Lower lobe of right lung (tissue), 2 donors: ENCODE measurements at places on chromosomes 4 and X. TPM values are rescaled to one million over a fixed set of nuclear protein-coding genes. Genes with fewer than 3 reads are reported as not detected.

GABRG1 gene
- not detected for total RNA-seq

DMRTC1 gene
- total RNA-seq: not detected

WDR17 gene
- 5.6 TPM for total RNA-seq

- no peak overlapping the region for H3K4me3 ChIP-seq
- H3K27me3 ChIP-seq: no peaks in the 10 kb centered on the region
- H3K27ac ChIP-seq: no peak overlapping the region
- H3K4me1 ChIP-seq: no peaks in the 10 kb centered on the region
Measured at GRCh38 chrX:8604131-8604530, 127.8 kb downstream of the ANOS1 start.

GRCh38 chr4:22574880-22575279 lies 59.0 kb upstream of the ADGRA3 start:
- H3K4me1 ChIP-seq: peaks cover 6% of the 10 kb centered on the region
- no peak overlapping the region for H3K4me3 ChIP-seq
- DNase-seq: no peak

DNA sequence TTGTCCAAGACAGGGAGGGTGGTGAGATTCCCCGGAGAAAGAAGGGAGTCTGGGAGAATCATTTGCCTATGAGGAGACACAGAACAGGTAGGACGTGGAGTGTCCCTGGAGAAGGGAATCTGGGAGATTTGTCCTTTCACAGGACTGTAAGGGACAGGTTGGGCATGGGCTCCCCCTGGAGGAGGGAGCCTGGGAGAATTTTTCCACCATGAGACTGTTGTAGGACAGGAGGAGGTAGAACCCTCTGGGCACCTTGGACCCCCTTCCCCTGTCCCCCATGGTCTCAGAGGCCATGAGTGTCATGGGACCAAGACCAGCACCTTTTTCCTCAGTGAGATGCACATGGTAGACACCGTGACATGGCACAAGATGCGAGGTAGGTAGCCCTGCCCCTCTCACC lies 2.8 kb downstream of the PORCN start:
- H3K4me3 ChIP-seq: no peak overlapping the region
- no peaks in the 10 kb centered on the region for H3K4me1 ChIP-seq

DNA sequence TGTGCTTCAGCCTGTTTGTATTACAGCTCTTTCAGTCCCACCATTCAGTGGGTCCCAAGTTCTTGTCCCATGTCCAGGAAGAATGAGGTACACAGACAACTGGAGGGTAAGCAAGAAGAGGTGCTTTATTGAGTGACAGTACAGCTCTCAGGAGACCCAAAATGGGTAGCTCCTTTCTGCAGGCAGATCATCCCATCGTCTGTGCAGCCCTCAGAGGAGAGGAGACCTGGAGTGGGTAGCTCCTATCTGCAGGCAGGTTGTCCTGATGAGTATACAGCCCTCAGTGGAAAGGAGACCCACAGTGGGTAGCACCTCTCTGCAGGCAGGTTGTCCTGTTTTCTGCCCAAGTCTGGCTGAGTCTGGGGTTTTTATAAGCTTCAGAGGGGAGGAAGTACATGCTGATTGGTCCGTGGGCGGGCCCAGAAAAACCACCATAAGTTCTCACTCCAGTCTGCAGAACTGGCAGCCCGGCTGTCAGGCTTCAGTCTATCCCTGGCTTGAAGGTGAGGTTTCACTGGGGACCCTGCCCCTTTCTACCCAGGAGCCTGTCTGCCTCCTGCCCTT lies 18.0 kb downstream of the GRK4 start:
- no peak overlapping the region for H3K27ac ChIP-seq
- no peaks in the 10 kb centered on the region for H3K36me3 ChIP-seq

DNA sequence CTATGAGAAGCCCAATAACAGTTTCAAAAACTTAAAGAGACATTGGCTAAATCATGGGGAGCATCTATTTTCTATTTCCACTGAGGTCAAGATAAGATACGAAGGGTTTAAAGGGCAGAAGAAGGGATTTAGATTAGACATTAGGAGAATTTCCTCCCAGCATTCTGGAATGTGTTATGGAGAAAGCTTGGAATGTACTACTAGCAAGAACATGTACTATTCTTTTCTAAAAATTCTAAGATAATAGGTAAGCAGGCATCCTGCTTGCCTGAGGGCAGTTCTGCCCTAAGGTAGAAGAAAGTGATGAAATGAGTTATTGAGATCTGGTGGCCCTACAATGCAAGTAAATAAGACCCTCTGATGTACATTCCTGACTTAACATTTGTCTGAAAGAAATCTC lies 279.2 kb downstream of the NR3C2 start:
- no peak overlapping the region for H3K4me3 ChIP-seq
- H3K36me3 ChIP-seq: no peaks in the 10 kb centered on the region
- no peak overlapping the region for H3K27ac ChIP-seq
- H3K27me3 ChIP-seq: no peaks in the 10 kb centered on the region
- no peak for DNase-seq

- no peaks in the 10 kb centered on the region for H3K36me3 ChIP-seq
- no peak overlapping the region for H3K4me3 ChIP-seq
- H3K4me1 ChIP-seq: no peaks in the 10 kb centered on the region
- H3K27ac ChIP-seq: no peak overlapping the region
- H3K27me3 ChIP-seq: no peaks in the 10 kb centered on the region
Measured at GRCh38 chrX:111447298-111447697, 35.3 kb upstream of the DCX start.

GRCh38 chr4:22315628-22316027 lies 200.2 kb downstream of the ADGRA3 start:
- no peak overlapping the region for H3K27ac ChIP-seq
- H3K4me1 ChIP-seq: no peaks in the 10 kb centered on the region
- H3K4me3 ChIP-seq: no peak overlapping the region

GRCh38 chrX:130139474-130140201 lies 26.0 kb downstream of the AIFM1 start:
- H3K27ac ChIP-seq: peak overlapping the region; percentile 11
- H3K4me3 ChIP-seq: no peak overlapping the region
- H3K27me3 ChIP-seq: no peaks in the 10 kb centered on the region
- DNase-seq: no peak
- peaks cover 42% of the 10 kb centered on the region for H3K36me3 ChIP-seq

DNA sequence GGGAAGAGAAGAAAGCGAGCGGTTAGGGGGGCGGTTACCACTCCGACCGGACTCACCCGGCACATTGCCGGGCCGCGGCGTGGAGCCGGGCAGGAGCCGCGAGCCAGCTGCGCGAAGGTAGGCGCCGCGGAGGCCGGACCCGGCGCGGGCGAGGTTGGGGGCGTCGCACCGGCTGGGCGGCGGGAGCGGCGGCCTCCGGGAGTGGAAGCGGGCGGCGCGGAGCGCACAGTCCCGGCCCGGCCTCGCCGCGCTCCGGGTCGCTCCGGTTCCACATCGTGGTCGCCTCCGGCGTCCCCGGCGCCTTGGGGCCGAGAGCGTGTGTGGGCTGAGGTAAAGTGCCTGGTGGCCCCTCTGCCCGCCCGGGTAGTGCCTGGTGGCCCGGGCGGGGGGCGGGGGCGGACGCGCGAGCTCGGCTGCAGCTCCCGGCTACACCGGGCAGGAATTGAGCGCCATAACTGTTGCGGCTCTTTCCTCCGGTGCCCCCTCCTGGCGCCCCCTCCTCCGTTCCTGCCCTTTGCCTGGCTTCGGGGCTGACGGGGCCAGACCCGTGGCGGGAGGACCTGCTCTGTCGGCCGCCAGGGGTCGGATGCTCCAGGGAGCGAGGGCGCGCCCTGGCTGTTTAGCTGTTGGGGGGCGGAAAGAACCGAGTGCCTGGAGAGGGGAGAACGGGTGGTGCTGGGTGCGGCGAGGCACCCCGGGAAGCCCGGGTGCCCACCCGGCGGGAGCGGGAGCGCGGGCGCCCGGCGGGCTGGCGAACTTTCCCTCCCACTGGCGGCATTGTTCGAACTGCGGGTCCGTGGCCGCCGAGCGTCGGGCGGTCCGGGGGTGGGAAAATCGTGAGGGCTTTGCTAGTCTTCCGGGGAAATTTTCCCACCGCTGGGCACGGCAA lies 626 bp downstream of the JADE3 start:
- H3K36me3 ChIP-seq: no peaks in the 10 kb centered on the region
- peak overlapping the region; percentile 67 for H3K27ac ChIP-seq
- peak; percentile 54 for DNase-seq
- no peaks in the 10 kb centered on the region for H3K27me3 ChIP-seq
- peak overlapping the region; percentile 67 for H3K4me3 ChIP-seq
